Omental fat pad (tissue), 4 donors: ENCODE measurements at places on chromosomes 7 and 10. TPM values are rescaled to one million over a fixed set of nuclear protein-coding genes. Genes with fewer than 3 reads are reported as not detected.
A peak's percentile ranks its signal among the peaks of the same experiment; 100 is the strongest.

GRCh38 chr10:48658243-48658974, 26.3 kb upstream of the WDFY4 start:
- DNase-seq = peak; percentile 74

DNA sequence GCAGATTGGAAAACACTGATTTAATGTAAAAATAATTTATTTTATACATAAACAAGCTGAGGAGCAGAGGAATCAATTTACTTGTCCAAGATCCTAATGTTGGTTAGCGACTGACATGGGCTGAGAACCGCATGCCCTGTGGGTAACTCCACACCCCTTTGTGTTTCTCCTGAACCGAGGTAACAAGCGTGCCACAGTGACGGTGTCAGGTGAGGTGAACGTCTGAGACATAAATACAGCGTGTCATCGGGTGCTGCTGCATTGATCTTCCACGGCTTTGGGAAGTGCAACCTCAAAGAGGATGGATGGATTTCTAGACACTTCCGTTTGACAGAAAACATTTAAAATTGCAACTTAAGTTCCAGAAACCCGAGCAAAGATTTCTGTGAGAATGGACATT, 386.8 kb upstream of the ADARB2 start:
- no peak for DNase-seq

- DNase-seq = no peak
Observed at GRCh38 chr10:110368002-110368401, 63.3 kb upstream of the SMNDC1 start.

GRCh38 chr10:116385994-116386809, 41.4 kb upstream of the PNLIPRP3 start:
- DNase-seq = no peak

DNA sequence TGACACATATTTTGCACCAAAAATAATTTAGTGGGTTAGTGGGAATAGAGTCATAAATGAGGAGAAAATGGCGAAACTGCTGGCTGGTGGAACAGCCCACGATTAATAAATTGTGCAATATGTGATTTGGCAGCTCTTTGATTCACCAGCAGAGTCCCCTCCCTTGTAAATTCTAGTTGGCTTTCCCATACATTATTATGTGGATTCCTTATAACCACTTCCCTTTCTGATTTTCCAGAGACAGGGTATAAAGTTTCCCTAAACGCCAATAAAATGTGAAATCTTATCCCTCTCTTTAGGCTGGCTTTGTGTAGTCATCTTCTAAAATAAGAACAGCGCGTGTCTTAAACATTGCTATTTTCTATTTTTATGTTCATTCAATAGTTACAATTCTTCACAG, 149.4 kb upstream of the FERD3L start:
- no peak for DNase-seq

DNA sequence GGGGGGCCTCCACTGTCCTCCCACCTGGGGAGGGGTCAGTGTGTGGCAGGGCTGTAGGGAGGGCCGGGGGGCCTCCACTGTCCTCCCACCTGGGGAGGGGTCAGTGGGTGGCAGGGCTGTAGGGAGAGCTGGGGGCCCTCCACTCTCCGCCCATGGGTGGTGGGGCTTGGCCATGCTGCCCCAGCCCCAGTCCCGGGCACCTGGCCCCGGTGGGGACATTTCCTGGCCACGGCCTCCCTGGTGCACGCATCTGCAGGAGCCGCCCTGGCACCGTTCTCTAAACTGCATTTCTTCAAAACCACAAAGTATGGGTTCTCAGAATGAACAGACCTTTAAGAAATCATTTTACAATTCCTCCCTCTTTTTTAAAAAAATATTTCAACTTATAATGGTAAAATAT, 89.3 kb upstream of the PDGFA start:
- no peak for DNase-seq

DNA sequence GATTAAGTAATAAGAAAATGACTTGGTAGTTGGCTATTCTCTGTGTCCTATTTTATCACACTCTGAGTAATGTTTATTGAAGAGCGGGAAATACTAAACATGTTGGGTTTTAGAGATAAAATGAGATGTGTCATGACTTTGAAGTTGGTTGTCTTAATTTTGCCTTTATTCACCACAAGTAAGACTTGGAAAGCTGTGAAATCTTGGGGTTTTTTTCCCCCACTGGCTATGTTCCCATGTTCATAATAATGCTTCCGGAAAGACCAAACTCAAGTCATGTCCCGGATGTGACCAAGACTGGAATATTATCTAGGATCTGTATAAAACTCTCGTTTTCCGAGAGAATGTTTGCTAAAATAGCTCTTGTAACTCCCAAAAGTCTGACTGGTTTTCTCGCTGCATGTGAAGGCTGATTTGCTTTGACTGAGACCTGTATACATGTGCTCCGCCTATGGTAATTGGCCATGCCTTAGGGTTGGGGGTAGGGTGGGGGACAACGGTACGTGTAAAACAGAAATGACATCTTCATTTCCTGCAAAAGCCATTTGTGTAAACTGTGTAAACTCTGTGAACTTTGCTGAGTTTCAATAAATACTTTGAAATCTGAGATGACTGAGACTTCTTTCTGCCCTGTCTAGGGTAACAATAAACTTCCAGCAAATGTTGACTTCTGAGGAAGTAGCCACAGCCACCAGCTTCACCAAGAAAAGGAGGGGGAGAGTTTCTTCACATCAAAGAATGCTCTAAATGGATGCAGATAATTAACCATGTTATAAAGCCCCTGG, 169.6 kb downstream of the ZNF365 start:
- DNase-seq = no peak

DNA sequence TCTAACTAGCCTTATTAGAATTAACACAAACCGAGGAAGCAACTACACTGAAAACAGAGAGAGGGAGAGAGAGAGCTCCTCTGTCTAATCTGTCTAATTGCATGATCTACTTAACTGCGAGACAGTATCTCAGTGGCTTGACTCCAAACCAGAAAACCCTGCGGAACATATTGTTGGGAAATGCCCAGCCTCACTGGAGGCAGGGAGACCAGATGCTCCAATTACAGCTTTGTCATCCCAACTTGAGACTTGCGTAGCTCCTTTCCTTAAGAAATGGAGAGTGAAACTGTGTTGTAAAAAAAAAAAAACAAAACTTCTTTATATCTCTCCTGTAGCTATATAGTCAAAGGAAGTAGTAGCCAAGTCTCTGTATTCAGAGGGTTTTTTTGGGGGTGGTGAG, 52.0 kb upstream of the ZNRF2 start:
- DNase-seq = no peak

The GPR146 gene
- 89.8 TPM for total RNA-seq

The SLC25A40 gene
- total RNA-seq = 22.1 TPM

The METTL27 gene
- total RNA-seq = not detected

The GALNT17 gene
- total RNA-seq = 1.6 TPM
